ENCODE measurements at places on chromosomes 1 and 21.

DNA sequence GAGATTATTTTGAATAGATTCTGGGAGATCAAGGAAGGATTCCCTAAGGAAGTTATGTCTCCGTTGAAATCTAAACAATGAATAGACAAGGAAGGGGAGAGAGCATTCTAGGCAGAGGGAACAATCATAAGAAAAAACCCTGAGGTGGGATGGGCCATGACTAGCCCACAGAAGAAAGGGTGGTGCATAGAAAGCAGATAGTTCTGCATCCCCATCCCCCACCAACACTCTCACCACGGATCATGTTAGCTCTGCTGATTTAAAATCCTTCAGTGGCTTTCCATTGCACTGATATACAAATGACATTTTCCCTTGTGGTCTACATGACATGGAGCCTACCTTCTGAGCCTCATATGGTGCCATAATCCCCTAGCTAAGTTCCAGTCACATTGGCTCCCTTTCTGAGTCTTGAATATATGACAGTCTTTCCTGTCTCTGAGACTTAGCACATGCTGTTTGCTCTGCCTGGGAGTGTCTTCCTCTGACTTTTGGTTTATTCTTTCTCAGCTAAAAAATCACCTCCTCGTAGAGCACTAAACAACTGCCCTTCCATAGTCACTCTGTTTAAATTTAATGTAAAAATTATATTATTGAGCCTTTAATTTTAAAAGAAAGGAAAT, 15.2 kb downstream of the SCMH1 start:
- DNase-seq: no peak

- DNase-seq: no peak
Measured at GRCh38 chr21:20308586-20309315, 689.5 kb upstream of the NCAM2 start.

DNA sequence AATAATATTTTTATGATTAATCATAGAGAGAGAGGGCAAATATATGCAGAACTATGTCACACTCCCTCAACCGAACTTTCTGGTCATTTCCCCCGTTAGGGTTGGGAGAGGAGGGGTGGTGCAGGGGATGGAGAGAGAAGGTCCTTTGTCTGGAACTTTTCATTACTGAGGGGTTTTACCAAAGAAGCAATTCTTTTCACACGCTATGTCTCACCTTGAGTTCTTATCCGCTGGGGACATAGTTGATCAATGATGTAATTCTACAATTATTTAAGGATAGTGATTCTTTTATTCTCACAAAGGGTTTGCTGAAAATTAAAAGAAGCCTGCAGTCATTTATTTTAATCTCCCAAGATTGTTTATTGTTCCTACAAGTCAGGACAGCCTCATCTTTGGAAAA, 98.3 kb upstream of the RUNX1 start:
- no peak for DNase-seq

GRCh38 chr21:43974791-43975468, 37.2 kb upstream of the TRAPPC10 start:
- no peak for DNase-seq

DNA sequence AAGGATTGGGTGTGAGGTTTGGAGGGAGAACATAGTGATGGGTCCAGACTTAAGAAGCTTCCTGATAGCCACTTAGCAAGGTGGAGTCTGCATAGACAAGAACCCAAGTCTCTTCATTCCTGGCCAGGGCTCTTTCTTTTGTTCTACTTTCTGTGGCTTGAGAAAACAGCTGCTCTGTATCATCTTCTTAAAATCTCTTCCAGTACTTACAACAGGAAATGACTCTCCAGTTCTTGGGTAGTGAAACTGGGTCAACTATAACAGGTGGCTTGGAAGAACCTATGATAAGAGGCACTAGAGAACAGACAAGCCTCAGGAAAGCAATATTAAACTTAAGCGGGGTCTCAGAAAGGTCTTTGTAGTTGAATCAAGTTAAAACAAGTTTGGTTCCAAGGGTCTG, 148.1 kb upstream of the USP24 start:
- DNase-seq: no peak

- DNase-seq: no peak
Measured at GRCh38 chr1:17763995-17764394, 8.9 kb downstream of the ACTL8 start.

DNA sequence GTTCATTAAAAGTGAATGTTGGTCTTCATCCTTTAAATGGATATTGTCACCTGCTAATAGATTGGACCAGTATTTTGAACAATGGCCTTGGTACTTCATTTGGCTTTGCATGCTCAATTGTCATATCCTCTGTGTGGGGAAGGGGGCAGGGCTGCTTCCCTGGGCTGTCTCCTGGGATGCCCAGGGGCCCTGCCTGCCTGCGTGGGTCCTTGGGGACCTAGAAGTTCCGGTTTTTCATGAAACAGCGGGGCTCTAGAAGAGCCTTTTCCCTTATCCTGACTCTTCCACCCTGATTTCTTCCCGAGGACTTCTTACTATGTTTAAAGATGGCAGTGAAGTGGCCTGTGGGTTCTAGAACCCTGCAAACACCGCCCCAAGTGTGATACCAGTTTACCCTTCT, 97.5 kb downstream of the DISC1 start:
- DNase-seq: no peak

GRCh38 chr21:17784604-17785402, 34.4 kb downstream of the C21orf91 start:
- no peak for DNase-seq

DNA sequence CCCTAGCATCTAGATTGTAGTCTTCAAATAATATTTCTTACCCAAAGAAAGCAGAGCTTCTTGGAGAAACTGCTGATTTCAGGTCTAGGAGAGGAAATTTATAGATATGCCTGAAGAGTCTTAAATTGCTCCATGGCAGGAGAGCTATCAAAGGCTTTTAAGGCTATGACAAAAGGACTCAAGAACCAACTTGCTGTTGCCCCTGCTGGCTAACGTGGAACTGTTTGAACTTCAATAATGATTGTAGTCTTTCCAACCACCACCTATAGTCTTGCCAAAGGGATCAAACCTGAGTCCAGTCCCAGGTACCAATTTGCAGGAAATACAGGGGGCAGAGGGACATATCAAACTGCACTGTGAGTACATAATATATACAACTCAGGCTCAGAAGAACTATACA, 336.2 kb upstream of the ESRRG start:
- DNase-seq: no peak

GRCh38 chr1:154591206-154591605, 16.8 kb downstream of the ADAR start:
- DNase-seq: no peak
